ENCODE measurements at places on chromosomes 3 and 15. TPM values are rescaled to one million over a fixed set of nuclear protein-coding genes. Genes with fewer than 3 reads are reported as not detected.

FOXB1 gene
- total RNA-seq: not detected

CSK gene
- total RNA-seq: 48.0 TPM

PRR20G gene
- not detected for total RNA-seq

SERINC4 gene
- not detected for total RNA-seq

MAN2C1 gene
- total RNA-seq: 148 TPM

ROPN1 gene
- not detected for total RNA-seq

THRB gene
- total RNA-seq: 0.06 TPM

GOLGA8M gene
- 0.39 TPM for total RNA-seq

OR5K2 gene
- not detected for total RNA-seq

LDHAL6B gene
- not detected for total RNA-seq

NMNAT3 gene
- 0.68 TPM for total RNA-seq

MESP2 gene
- 0.15 TPM for total RNA-seq

CEP19 gene
- 3.1 TPM for total RNA-seq

LRRC34 gene
- 0.19 TPM for total RNA-seq

NPHP3 gene
- 31.7 TPM for total RNA-seq

GOLGA8T gene
- 0.23 TPM for total RNA-seq

Data from glomerular endothelial cell (primary cell).